ENCODE measurements at places on chromosomes 1 and 21. TPM values are rescaled to one million over a fixed set of nuclear protein-coding genes. Genes with fewer than 3 reads are reported as not detected.

DNA sequence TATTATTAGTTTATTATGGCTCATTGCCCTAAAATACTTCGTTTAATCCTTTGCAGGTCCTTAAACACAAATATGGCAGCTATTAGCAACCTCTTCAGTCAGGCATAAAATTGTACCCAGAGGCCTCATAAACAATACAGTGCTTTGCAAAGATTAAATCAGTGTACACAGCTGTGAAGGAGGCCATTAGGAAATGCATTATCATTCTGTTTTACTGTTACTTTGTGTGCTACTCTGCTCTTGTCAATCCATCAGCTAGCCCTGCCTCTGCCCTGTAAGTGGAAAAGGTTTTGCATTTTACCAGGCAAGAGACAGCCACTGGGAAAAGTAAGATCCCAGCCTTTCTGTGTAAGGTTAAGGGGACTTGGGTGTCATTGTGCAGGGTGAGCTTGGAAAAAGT, 415.7 kb upstream of the DAB1 start:
- no peak for DNase-seq

DNA sequence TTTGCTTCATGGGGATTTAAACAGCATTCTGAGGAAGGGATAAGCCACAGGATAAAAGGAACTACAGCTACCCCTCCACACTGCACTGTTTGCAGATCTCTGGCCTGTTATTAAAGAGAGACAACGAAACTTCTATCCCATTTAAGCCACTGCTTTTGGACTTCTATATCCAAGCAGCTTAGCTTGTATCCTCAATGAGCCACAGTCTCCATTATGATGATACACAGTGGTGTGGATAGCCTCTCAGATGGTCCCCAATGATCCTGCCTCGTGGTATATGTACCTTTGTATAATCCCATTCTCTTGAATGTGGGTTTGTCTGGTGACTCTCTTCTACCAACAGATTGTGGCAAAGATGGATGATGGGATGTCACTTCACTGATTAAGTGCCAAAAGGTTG, 36.0 kb upstream of the MARK1 start:
- no peak for DNase-seq

DNA sequence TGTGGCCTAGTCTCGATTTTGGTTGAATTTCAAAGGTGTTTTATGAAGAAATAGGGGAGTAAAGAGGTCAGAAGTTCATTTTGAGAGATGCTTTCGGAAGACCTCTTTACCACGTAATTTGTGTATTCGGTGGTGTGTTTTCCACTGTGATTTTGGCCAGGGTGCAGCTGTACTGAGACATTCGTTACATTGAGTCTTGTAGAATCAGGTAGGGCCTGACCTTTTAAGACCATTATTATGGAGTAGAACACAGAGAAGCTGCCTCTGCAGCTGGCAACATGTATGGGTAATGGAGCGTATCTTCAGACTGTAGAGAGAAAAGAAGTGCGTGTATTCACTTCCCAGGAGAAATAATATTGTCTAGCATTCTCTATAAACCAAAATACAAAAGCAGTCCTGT, 326.5 kb downstream of the PDE4B start:
- no peak for DNase-seq

DNA sequence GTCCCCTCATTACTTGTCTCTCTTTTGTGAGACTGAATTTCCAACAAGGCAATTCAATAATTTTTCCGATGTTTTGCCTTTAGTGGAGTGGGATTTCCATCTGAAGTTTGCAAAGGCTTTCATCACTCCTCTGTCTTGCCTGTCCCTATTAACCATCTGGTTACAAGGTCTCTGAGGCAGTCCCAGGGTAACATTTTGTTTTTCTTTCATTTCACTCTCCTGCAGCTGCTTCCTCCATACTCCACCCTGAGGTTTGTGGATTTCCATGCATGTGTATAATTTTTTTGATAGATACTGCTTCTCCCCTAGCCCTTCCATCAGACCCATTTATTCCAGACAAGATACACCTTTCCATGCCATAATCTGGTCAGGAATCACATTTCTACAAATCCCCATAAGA, 366.8 kb downstream of the PTBP2 start:
- no peak for DNase-seq

TMPRSS2 gene
- 0.01 TPM for polyA plus RNA-seq

CFHR4 gene
- polyA plus RNA-seq = not detected

GBP5 gene
- 8.6 TPM for polyA plus RNA-seq
